ENCODE measurements at places on chromosomes 4 and X.

- no peak for DNase-seq
Observed at GRCh38 chr4:42436928-42437565, 39.8 kb downstream of the SHISA3 start.

DNA sequence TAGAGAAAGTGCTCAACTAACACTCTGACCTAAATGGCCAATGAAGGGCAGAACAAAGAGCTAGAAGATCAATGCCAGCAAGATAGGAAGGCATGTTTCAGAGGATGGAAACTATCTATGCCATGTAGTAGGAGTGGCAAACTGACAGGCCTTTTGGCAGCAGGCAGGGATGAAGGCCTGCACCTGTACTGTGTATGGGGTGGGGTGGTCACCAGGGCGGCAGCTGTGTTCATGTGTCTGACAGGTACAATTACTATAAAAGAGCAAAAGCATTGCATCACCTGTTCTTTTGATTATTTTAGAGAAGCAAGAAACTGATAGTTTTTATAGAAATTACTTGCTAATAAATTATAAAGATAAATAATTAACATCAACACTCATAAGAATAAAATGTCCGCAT lies 239.1 kb downstream of the CAMK2D start:
- no peak for DNase-seq

DNA sequence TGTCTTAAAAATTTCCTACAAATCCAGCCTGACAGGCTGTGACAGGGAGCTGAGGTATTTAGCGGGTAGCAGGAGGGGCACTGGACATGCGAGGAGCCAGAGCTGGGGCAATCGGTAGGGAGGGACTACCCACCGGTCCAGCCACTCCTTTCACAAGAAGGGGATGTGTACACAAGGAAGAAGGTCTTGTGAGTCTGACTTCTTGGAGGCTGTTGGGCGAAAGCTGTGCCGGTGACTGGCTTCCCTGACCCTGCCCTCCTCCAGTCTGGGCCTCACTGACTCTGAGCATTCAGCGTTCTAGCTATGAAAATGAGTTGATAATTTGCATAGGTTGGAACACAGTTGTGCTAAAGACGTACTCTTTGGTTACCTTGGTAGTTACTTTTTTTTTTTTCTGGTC lies 12.7 kb upstream of the CXCL8 start:
- no peak for DNase-seq

- DNase-seq: peak; percentile 26
Observed at GRCh38 chrX:153539171-153539978, 21.9 kb downstream of the ATP2B3 start.

DNA sequence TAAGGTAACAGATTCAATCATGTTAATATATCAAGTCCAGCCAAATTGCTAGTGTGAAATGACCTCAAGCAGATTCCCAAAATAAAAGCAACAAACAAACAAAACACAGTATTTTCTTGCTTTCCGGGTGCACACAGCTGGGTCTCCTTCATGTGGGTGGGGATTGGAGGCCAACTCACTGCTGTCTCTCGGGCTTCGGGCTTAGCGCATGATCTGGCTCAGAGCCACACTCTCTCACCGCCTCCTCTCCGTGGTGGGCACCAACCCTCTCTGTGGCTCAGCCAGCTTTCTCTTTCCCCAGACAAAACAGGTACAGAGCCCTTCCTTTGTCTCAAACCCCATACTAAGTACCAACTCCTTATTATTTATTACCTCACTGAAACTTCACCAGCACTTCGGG lies 2.9 kb upstream of the REELD1 start:
- no peak for DNase-seq

DNA sequence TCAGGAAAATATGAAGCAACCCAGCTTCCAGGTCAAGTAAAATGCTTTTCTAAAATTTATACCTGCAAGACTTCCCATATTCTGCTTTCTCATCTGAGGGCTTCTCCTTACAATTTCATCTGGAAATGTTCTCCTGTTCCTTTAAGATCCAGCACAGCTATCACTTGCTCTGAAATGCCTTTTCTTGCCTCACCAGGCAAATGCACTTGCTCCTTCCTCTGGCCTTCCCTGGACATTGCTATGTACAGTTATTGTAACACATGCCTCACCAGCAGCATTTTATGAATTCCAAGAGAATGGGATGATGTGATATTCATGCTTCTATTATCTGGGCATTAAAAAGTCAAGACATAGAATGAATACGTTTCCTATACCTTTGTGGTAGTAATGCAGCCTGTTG lies 842.1 kb upstream of the INTU start:
- no peak for DNase-seq

- DNase-seq: no peak
Observed at GRCh38 chr4:149029056-149029651, 586.9 kb upstream of the NR3C2 start.

DNA sequence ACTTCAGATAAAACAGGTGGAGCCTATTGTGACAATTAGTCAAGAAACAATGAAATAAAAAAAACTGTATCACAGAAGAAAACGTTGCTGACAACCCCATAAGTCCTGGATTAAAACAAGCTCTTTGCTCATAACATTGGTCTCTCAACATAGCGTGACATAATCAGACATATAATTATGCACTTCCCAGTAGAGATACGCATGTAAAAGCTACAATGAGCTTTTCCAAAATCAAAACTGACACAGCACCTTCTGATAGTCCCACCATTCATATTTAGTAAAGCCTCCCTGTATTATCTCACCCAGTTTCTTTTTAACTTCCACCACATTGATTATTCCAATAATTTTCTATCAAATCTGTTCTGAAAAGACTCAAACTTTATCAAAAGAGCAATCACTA lies 372.1 kb upstream of the SMIM31 start:
- DNase-seq: no peak

DNA sequence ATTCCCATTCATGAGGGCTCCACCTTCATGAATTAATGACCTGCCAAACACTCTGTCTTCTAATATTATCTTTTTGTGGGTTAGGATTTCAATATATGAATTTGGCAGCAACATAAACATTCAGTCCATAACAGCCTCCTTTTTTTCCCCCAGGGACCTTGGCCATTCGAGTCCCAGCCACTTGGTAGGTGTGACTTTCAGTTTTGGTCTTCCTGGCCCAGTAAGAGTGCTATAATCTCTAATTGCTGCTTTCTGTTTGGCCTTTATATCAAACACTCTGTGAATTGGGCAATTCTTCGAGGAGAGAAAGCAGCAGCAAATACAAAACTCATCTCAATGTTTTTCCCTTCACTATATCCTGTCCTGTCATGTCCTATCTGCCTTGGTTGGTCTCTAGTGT lies 12.4 kb upstream of the RADX start:
- no peak for DNase-seq

GRCh38 chr4:138053641-138054301 lies 188.4 kb downstream of the SLC7A11 start:
- DNase-seq: no peak

DNA sequence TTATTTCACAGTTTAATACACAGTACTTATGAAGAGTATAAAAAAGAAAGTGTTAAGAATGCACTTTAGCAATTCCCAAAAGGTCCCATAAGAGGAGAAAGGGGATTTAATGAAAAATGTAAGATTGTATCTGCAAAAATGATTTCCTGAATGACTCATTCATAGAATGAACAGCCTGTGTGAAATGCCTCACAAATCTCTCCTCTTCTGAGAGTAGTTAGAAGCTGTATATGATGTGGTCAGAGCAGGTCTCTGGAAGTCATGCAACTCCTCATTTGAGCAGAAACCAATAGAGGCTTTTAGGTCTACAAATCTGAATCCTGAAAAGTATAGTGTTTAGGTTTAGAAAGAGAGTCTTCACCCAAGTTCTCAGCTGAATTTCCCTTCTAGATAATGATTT lies 381.3 kb upstream of the INTU start:
- no peak for DNase-seq

- no peak for DNase-seq
Observed at GRCh38 chr4:3572363-3572762, 40.1 kb upstream of the LRPAP1 start.

DNA sequence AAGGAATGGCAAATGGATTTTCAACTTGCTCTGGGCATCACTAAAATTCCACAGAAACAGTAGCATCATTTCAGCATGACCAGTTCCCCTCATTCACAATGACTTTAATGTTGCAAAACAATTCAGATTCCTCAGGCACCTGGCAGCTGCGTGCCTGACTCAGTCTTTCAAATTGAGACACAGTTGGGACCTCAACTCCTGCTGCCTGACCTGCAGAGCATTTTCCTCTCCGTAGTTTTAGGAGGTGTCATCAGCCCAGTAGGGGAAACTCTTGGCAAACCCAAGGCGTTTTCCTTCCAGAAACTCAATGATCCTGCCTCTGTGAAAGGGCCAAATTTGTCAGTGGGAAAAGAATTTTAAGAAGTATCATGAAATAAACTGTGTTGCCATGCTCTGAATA lies 388.9 kb downstream of the SPRY1 start:
- no peak for DNase-seq

DNA sequence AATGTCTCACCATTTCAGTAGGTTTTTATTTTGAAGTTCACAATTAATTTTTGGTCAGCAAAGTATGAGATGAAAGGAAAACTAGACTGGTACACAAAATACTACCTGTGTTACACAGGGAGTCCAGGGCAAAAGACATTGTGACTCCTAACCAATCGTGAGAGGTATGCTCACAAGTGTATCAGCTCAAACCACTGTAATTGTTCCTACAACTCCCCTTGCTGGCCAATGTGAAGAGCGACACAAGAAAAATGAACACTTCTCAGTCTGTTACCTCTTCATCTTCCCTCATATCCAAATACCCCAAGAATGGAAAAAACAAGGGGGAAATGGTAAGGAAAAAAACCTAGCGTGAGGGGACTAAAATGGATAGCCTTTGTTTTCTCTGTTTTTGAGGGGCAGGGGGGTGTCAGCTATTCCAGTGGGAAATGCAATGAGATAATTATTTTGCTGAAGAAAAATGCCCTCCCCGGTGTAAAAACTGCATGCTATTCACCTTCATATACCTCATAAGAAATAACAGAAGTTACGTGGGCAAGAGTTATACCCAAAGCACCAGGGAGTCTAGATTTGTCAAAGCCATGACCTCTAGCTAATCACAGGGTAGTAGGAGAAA lies 30.6 kb upstream of the NSUN7 start:
- DNase-seq: no peak

DNA sequence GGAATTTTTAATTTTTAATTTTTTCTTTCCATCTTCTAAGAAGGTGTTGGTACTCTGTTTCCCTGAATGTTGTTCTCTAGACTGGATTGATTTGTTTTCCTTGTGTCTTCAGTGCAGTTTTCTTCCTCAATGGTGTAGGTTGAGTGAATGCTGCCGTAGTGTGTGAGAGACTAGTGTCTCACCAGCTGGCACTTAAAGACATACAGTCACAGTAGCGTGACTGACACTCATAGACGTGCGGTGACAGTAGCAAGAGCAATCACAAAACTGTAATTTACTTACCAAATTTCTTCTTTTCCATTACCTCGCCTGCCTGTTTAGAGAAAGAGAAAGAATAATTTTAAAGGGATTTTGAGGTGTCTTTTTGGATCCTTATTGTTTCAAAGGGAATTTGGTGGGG lies 21.4 kb upstream of the PGM2 start:
- no peak for DNase-seq

DNA sequence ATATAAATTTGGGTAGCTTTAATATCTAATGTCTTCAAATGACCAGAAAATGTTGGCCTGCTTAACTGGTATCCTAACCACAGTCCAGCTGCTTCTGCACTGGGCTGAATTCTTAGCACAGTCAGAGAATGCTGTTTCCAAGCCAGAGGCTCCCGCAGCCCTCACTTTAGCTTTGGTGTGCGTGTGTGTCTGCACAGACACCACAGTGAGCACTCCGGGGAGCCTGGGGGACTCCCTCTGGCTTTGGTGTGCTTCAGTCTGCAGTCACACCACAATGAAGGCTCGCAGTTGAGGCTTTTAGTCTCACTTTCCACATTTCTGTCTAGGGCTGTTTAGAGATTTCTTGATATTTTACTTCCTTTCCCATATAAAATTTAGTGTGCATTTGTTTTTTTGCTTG lies 53.6 kb downstream of the APOO start:
- no peak for DNase-seq

GRCh38 chr4:87824352-87824751 lies 8.4 kb upstream of the MEPE start:
- no peak for DNase-seq

GRCh38 chr4:183729430-183730328 lies 70.6 kb downstream of the TRAPPC11 start:
- no peak for DNase-seq

DNA sequence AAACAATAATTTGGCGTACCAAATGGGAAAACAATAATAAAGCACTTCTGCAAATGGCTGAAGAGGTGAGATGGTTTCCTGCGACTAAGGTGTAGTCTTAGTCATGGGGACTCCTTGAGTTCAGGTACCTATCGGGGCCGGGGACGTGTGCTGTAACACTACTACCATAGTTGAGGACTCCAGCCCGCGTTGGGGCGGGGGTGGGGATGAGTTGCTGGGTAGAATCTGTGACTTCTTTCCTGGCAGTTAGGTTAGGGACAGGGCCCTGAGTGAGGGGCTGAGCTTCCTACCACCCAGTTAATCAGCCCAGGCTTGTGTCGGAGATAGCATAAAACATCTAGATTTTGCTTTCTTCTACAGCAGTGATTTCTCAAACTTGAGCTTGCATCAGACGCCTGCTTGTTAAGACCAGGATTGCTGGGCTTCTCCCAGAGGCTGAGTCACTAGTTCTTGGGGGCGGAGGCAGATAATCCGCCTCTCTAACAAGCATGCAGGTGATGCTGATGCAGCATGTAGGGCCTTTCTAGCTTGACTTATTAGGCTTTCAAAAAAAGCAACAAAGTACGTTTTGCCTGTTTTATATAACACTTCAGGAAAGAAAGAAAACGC lies 30.2 kb downstream of the RBBP7 start:
- DNase-seq: no peak

- DNase-seq: no peak
Observed at GRCh38 chr4:140932501-140933045, 176.4 kb upstream of the TBC1D9 start.

- DNase-seq: no peak
Observed at GRCh38 chrX:41695426-41695825, 6.7 kb downstream of the GPR34 start.

DNA sequence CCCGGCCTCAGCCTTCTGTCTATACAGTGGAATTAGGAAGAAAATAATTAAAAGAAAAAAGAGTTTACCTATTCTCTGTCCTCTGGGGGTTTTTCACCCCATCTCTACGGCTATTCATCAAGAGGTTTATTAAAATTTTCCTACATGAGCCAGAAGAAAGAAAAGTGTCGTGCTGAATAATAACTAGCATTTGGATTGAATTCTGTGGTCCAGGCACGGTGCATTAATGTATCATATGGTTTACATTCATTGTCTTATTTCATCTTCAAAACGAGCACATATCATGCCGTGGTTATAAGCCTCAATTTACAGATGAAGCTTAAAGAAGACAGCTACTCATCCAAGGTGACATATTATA lies 5.4 kb upstream of the NAA15 start:
- no peak for DNase-seq

DNA sequence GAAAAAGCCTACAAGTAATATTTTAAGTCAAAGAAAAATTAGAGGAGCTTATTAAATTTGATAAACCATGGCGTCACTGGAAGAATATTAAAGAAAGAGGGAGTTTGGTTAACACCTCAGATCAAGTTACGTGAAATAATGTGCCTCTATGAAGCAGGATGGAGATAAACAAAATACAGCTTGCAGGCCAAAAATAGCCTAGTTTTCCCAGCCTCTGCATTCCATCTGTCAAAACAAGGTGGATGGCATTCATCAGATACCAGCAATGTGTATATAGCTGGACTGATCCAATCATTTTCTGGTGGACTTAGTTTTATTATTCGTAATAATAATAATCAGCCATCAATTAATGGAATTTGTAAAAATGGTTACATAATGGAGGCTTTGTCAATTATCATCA lies 230.7 kb downstream of the NR3C2 start:
- DNase-seq: no peak

Data from activated naive CD4-positive, alpha-beta T cell (primary cell).